ENCODE measurements at places on chromosomes 2 and 18. TPM values are rescaled to one million over a fixed set of nuclear protein-coding genes. Genes with fewer than 3 reads are reported as not detected.

- no peaks in the 10 kb centered on the region for H3K36me3 ChIP-seq
- H3K27me3 ChIP-seq: no peaks in the 10 kb centered on the region
Observed at GRCh38 chr18:60049172-60049571, 149.4 kb downstream of the PMAIP1 start.

DNA sequence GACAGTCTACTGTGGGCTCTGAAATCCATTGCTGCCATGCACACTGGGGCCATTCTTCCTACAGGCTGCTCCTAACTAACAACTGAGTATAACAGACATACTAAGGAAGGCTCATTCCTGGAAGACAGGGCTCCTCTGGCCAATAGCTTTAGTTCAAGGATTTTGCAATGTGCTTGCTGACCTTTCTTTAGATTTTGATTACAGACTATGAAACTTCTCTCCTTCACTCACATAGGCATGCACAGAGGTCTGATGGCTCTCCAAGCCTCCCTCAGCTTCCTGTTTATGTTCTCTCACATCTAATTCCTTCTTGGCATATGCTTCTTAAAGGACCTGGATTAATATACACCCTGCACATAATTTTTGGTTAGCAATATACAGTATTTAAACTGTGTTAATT, 34.4 kb upstream of the ROCK1 start:
- H3K36me3 ChIP-seq: no peaks in the 10 kb centered on the region
- no peak overlapping the region for H3K4me3 ChIP-seq
- no peak overlapping the region for H3K27ac ChIP-seq
- no peak for DNase-seq
- H3K27me3 ChIP-seq: peaks cover 6% of the 10 kb centered on the region

- DNase-seq: no peak
- H3K36me3 ChIP-seq: no peaks in the 10 kb centered on the region
- no peak overlapping the region for H3K27ac ChIP-seq
- peaks cover 2% of the 10 kb centered on the region for H3K4me1 ChIP-seq
- H3K27me3 ChIP-seq: no peaks in the 10 kb centered on the region
Observed at GRCh38 chr2:195322324-195322723, 334.7 kb upstream of the SLC39A10 start.

DNA sequence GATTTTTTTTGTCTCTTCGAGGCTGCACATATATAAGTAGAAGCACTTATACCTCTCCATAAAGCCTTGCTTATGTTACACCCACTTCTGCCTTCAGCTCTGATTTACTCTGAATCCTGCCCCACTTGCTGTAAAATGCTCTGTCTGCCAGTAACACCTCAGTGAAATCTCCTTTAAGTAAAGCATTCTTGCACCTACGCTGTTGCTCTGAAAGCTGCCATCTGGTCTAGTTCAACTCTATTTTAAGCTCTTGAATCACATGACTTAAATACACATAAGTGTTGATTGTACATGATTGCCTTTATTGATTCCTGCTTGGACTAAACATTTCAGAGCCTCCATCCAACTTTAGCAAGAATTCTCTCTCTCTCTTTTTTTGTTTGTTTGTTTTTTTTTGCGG, 609.0 kb upstream of the CELF4 start:
- no peak overlapping the region for H3K4me3 ChIP-seq
- DNase-seq: no peak
- no peaks in the 10 kb centered on the region for H3K36me3 ChIP-seq
- H3K4me1 ChIP-seq: no peaks in the 10 kb centered on the region

- H3K27ac ChIP-seq: no peak overlapping the region
- DNase-seq: no peak
Observed at GRCh38 chr2:234752966-234753365, 198.9 kb upstream of the SH3BP4 start.

The KCNK3 gene
- total RNA-seq: not detected

The EXOC6B gene
- total RNA-seq: 8.3 TPM

The MALL gene
- not detected for total RNA-seq

The ARHGAP28 gene
- total RNA-seq: not detected

The MAPRE3 gene
- total RNA-seq: 1.6 TPM

The HOXD3 gene
- not detected for total RNA-seq

All from activated CD8-positive, alpha-beta T cell treated with anti-CD3 and anti-CD28 coated beads for 36 hours (primary cell).